ENCODE measurements at places on chromosomes 1 and 21. TPM values are rescaled to one million over a fixed set of nuclear protein-coding genes. Genes with fewer than 3 reads are reported as not detected.

- no peaks in the 10 kb centered on the region for H3K27me3 ChIP-seq
- DNase-seq = no peak
- H3K4me3 ChIP-seq = no peak overlapping the region
- no peak overlapping the region for H3K27ac ChIP-seq
Measured at GRCh38 chr1:230189341-230189740, 122.3 kb downstream of the GALNT2 start.

- peak within 1 kb of the TSS; percentile 45 for H3K4me3 ChIP-seq
- peak within 1 kb of the TSS; percentile 27 for H3K27ac ChIP-seq
- peaks cover 41% of the 10 kb centered on the region for H3K4me1 ChIP-seq
- H3K36me3 ChIP-seq = no peaks in the 10 kb centered on the region
- no peak for DNase-seq
Measured at GRCh38 chr1:3772715-3773571, at the start of gene SMIM1. SMIM1 (plus strand) TSS chr1:3772749; CDS start chr1:3775374, 2,625 bp downstream.

- no peak overlapping the region for H3K27ac ChIP-seq
- H3K27me3 ChIP-seq = peaks cover 17% of the 10 kb centered on the region
- no peak overlapping the region for H3K4me3 ChIP-seq
- DNase-seq = peak; percentile 27
Measured at GRCh38 chr1:204206121-204206520, 7.7 kb downstream of the GOLT1A start.

GRCh38 chr1:156176610-156177210, 17.2 kb upstream of the SLC25A44 start:
- H3K4me3 ChIP-seq = no peak overlapping the region
- peaks cover 4% of the 10 kb centered on the region for H3K4me1 ChIP-seq
- no peak overlapping the region for H3K27ac ChIP-seq
- no peaks in the 10 kb centered on the region for H3K36me3 ChIP-seq
- no peaks in the 10 kb centered on the region for H3K27me3 ChIP-seq

GRCh38 chr21:28633839-28634555, 358.7 kb downstream of the LTN1 start:
- H3K4me3 ChIP-seq = no peak overlapping the region
- H3K27me3 ChIP-seq = no peaks in the 10 kb centered on the region
- H3K4me1 ChIP-seq = peaks cover 28% of the 10 kb centered on the region
- no peak for DNase-seq
- peak overlapping the region; percentile 61 for H3K27ac ChIP-seq

- H3K4me3 ChIP-seq = no peak overlapping the region
- peaks cover 7% of the 10 kb centered on the region for H3K4me1 ChIP-seq
- no peak overlapping the region for H3K27ac ChIP-seq
- DNase-seq = no peak
Measured at GRCh38 chr1:179231923-179232322, 2.4 kb upstream of the ABL2 start.

GRCh38 chr1:241749945-241750695, 97.9 kb upstream of the EXO1 start:
- no peaks in the 10 kb centered on the region for H3K27me3 ChIP-seq
- DNase-seq = no peak
- no peak overlapping the region for H3K27ac ChIP-seq
- H3K36me3 ChIP-seq = no peaks in the 10 kb centered on the region
- H3K4me3 ChIP-seq = no peak overlapping the region

- H3K27ac ChIP-seq = no peak overlapping the region
- no peaks in the 10 kb centered on the region for H3K36me3 ChIP-seq
- no peaks in the 10 kb centered on the region for H3K27me3 ChIP-seq
- H3K4me1 ChIP-seq = no peaks in the 10 kb centered on the region
- peak; percentile 74 for DNase-seq
Measured at GRCh38 chr1:60848583-60849188, 233.7 kb upstream of the NFIA start.

DNA sequence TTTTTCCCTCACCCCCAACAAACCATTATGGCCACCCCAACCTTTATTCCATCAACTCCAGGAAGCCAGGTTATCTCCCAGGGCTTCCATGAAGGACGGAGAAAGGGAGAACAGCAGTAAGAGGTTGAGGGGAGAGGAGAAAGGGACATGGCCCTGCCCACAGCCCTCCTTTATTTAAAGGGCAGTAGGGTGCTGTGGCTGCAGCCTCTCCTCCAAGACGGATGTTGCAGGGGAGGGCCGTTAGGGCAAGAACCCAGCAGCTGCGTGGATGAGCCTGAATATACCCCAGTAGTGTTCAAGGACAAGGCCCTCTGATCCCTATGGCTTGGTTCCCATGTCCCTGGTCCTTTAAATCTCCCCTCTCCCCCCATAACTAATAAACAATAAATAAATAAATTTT, 5.9 kb downstream of the RXFP4 start:
- DNase-seq = no peak
- no peaks in the 10 kb centered on the region for H3K27me3 ChIP-seq
- H3K36me3 ChIP-seq = peaks cover 55% of the 10 kb centered on the region
- H3K27ac ChIP-seq = peak overlapping the region; percentile 81

GRCh38 chr21:44079846-44080245, 27.4 kb upstream of the PWP2 start:
- no peak overlapping the region for H3K27ac ChIP-seq
- H3K4me1 ChIP-seq = no peaks in the 10 kb centered on the region
- peaks cover 58% of the 10 kb centered on the region for H3K36me3 ChIP-seq
- no peaks in the 10 kb centered on the region for H3K27me3 ChIP-seq
- no peak for DNase-seq

DNA sequence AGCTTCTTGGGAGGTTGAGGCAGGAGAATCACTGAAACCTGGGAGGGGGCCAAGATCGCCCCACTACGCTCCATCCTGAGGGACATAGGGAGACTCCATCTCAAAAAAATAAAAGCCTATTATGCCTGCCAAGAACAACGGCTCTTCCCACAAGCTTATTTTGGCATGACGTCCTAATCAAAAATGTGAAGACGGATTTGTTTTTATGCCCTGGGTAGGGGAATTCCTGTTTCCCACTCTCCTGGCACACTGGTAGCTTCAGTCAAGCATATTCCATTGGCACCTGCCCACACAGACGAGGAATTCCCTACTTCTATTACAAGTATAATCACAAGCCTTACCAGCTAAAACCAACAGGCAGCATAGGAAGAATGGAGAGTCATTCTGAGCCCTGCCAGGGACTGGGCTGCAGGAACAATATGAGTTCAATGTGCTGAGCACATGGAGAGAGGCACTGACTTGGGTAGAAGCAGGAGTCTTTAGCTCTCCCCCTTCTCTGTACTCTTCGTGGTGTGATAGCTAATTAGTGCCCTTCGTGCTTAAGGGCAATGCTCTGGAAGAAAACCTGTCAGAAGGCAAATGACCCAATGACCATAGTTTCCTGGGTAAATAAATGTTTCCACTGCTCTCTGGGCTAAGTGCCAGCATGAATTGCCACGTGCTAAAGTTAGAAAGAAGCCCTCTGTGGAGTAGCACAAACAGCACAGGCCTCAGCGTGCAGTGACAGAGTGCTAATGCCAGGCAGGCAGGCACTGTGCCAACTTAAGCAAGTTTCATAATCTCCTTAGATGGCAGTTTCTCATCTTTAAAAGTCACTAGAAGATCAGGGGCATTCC, 16.8 kb downstream of the TNFSF4 start:
- H3K4me3 ChIP-seq = no peak overlapping the region
- H3K27me3 ChIP-seq = no peaks in the 10 kb centered on the region
- H3K36me3 ChIP-seq = no peaks in the 10 kb centered on the region
- DNase-seq = peak; percentile 85

- no peak for DNase-seq
- no peaks in the 10 kb centered on the region for H3K36me3 ChIP-seq
- H3K27me3 ChIP-seq = no peaks in the 10 kb centered on the region
- peaks cover 7% of the 10 kb centered on the region for H3K4me1 ChIP-seq
- no peak overlapping the region for H3K4me3 ChIP-seq
Measured at GRCh38 chr1:246797597-246797996, 73.4 kb downstream of the SCCPDH start.

GRCh38 chr1:29415156-29415830, 179.0 kb downstream of the PTPRU start:
- no peaks in the 10 kb centered on the region for H3K36me3 ChIP-seq
- H3K27me3 ChIP-seq = no peaks in the 10 kb centered on the region
- peak; percentile 61 for DNase-seq
- no peak overlapping the region for H3K27ac ChIP-seq
- no peaks in the 10 kb centered on the region for H3K4me1 ChIP-seq

DNA sequence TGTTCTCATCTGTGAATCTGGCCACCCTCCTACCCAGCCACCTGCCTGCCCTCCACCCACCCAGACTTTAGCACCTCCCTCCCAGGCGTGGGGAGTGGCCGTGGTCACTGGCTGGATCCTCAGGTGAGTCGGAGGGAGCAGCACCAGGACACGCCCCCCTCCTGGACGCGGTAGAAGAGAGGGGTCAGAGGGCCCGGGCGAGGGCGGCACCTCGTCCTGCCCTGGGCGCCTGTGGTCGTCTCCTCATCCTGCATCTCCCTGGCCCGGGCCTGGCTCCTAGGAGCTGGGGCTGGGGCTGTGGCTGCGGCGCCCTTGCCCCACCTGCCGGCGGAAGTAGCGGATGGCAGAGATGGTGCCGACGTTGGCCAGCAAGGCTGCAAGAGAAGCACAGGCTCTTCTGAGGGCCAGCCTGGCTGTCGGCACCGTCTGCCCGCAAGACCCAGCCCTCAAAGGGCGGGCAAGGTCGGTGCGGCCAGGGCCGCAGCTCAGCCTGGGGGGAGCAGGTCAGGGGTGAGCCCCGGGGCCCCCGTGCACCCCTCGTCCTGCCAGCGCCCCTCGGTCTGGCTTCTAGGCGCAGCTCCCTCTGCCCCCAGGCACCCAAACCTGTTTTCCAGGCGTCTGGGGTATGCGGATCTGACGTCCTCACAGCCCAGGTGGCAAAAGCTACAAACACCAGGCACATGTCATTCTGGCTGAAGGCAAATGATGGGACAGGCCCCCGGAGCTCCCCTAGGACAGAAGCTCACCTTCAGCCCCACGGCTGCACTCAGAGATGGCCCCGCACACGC, 5.8 kb downstream of the PERM1 start:
- H3K4me1 ChIP-seq = peaks cover 3% of the 10 kb centered on the region
- H3K36me3 ChIP-seq = no peaks in the 10 kb centered on the region
- H3K4me3 ChIP-seq = no peak overlapping the region
- DNase-seq = peak; percentile 77
- H3K27me3 ChIP-seq = peaks cover 46% of the 10 kb centered on the region

DNA sequence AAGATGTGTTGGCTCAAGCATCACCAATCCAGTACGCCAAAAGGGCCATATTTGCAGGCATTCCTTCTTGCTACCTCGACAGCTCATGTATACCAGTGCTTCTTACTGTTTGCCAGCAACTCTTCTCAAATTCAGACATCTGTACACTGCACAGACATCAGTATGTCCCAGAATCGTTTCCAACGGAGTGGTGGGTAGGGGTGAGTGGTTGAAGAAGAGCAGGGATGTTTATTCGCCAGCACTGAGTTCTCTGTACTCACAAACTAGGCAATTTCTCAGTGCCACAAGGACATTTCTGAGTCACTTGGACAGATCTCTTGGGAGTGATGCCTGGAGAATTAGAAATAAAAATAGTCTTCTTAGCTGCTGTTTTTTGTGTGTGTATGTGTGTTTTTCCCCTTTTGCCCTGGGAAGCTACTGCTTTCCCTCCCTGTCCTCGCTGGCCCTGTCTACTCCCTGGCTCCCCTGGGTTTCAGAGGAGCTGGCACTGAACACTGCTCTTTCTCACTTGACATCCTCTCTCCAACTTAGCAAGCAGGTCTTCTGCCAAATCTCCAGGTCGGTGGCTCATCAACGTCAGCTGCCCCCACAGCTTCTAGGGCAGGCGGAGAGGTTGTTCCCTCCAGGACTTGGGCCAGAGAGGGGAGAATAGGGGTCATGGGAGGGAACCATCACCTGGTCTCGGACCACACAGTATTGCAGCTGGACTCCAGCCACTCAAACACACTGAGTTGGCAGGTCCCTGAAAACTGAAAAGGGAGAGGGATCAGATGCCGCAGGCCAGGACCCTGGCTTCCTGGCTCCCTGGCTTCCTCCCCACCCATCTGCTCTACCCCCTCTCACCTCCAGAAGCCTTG, 90.5 kb downstream of the NMNAT2 start:
- H3K27ac ChIP-seq = no peak overlapping the region
- H3K36me3 ChIP-seq = no peaks in the 10 kb centered on the region
- H3K4me1 ChIP-seq = peaks cover 17% of the 10 kb centered on the region
- no peak overlapping the region for H3K4me3 ChIP-seq
- no peak for DNase-seq

- no peaks in the 10 kb centered on the region for H3K27me3 ChIP-seq
- no peak overlapping the region for H3K4me3 ChIP-seq
- DNase-seq = peak; percentile 69
- H3K4me1 ChIP-seq = no peaks in the 10 kb centered on the region
Measured at GRCh38 chr21:15309721-15310120, 244.9 kb upstream of the NRIP1 start.

- H3K27me3 ChIP-seq = no peaks in the 10 kb centered on the region
- no peaks in the 10 kb centered on the region for H3K36me3 ChIP-seq
- H3K4me1 ChIP-seq = no peaks in the 10 kb centered on the region
- no peak overlapping the region for H3K27ac ChIP-seq
- H3K4me3 ChIP-seq = no peak overlapping the region
- no peak for DNase-seq
Measured at GRCh38 chr1:7885513-7886404, 32.9 kb upstream of the UTS2 start.

DNA sequence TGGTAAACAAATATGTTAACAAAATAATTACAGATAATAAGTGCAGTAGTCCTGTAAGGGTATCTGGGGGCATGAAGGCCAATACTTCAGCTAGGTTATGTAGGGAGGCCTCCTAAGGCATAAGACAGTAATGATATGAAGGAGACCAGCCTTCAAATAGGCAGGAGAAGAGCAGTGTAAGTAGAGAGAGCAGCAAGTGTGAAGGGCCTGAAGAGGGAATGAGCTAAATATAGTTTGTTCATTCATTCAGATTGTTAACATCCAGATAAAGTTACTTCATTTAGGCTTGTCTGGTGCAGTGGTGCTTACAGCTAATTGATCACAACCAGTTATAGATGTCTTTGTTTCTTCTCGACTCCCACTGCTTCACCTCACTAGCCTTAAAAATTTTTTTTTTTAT, 71.1 kb downstream of the EPB41 start:
- H3K36me3 ChIP-seq = no peaks in the 10 kb centered on the region
- H3K27me3 ChIP-seq = no peaks in the 10 kb centered on the region
- peak; percentile 70 for DNase-seq
- H3K4me1 ChIP-seq = peaks cover 35% of the 10 kb centered on the region
- H3K27ac ChIP-seq = peak overlapping the region; percentile 21

GRCh38 chr1:213439703-213440102, 388.7 kb downstream of the RPS6KC1 start:
- H3K36me3 ChIP-seq = no peaks in the 10 kb centered on the region
- no peaks in the 10 kb centered on the region for H3K27me3 ChIP-seq
- H3K27ac ChIP-seq = no peak overlapping the region
- DNase-seq = no peak

- H3K36me3 ChIP-seq = peaks cover 15% of the 10 kb centered on the region
- H3K27me3 ChIP-seq = no peaks in the 10 kb centered on the region
- no peak for DNase-seq
- no peak overlapping the region for H3K27ac ChIP-seq
- H3K4me3 ChIP-seq = no peak overlapping the region
Measured at GRCh38 chr1:220011620-220012019, 34.7 kb downstream of the EPRS1 start.

- DNase-seq = no peak
- no peaks in the 10 kb centered on the region for H3K36me3 ChIP-seq
- H3K4me3 ChIP-seq = no peak overlapping the region
- no peaks in the 10 kb centered on the region for H3K27me3 ChIP-seq
- H3K27ac ChIP-seq = peak overlapping the region; percentile 58
- peaks cover 12% of the 10 kb centered on the region for H3K4me1 ChIP-seq
Measured at GRCh38 chr1:245220381-245220985, 65.7 kb downstream of the KIF26B start.

SPRR5 gene
- total RNA-seq = not detected

NBPF4 gene
- not detected for total RNA-seq

NPHS2 gene
- not detected for total RNA-seq

DPT gene
- total RNA-seq = not detected

KISS1 gene
- 1.4 TPM for total RNA-seq

TMPRSS15 gene
- not detected for total RNA-seq

SH2D5 gene
- 0.98 TPM for total RNA-seq

SLC22A15 gene
- total RNA-seq = 2.7 TPM

LCE2C gene
- not detected for total RNA-seq
